ENCODE measurements at places on chromosomes 6 and 20.

DNA sequence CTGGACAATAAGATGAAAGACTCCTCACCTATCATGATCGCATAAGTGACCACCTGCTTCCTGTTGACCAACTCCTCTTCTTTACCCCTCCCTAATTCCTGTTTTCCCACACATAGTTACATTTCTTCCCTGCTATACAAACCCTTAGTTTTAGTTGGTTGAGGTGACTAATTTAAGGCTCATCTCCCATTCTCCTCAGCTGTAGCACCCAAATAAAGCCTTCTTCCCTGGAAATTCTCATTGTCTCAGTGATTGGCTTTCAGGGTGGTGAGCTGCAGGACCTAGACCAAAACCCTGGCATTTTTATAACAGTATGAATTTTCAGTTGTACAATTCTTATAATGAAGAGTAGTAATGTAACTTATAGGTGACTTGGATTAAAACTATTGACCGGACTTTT is 2.1 kb downstream of the FKBP1C start:
- DNase-seq = no peak

DNA sequence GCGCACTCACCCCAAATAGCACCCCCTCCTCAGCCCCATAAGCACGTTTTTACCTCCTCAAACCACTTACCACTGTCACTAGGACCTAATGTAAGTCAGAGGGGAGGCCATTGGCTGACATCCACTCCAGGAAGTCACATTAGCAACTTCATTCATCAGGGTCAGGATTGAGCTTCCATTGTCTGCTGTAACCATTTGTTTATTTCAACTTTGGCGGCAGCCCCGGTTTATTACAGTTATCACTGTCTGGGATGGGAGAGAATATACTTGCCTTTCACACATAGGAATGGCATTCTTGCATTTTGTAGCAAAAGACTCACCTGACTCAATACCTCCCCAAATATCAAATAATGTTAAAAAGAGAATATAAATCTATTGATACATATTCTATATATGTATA is 38.3 kb downstream of the MAFB start:
- DNase-seq = no peak

DNA sequence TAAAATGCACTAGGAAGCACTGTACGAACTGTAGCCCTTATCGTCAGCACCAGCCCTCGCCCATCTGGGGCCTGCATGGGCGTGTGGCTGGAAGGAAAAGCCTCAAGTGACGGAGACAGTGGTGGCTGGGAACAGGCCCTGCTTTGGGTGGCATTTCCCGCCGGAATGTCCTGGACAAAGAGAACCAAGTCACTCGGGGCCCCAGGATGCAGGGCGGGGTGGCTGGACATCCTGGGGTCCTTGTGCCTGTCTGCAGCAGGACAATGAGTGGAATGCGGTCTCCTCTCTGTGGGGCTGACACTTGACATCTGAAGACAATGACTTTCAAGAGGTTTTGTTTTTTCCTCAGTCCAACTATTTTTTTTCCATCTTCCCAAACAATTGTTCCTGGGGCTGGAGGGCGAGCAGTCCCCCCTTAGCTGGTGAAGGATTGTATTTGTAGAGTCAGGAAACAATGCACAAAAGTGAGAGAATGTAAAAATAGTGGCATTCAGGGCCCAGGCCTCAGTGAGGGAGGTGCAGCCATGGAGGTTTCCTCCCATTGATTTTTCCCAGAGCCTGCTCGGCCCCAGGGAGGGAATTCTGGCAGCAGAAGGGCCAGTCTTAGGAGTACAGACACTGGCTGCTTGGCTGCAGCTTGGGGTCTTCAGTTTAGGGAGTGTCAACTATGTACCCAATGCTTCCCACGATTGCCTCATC is 64.4 kb downstream of the PREX1 start:
- no peak for DNase-seq

- no peak for DNase-seq
These were observed 133.7 kb downstream of the LCA5 start for GRCh38 chr6:79403563-79403962.

DNA sequence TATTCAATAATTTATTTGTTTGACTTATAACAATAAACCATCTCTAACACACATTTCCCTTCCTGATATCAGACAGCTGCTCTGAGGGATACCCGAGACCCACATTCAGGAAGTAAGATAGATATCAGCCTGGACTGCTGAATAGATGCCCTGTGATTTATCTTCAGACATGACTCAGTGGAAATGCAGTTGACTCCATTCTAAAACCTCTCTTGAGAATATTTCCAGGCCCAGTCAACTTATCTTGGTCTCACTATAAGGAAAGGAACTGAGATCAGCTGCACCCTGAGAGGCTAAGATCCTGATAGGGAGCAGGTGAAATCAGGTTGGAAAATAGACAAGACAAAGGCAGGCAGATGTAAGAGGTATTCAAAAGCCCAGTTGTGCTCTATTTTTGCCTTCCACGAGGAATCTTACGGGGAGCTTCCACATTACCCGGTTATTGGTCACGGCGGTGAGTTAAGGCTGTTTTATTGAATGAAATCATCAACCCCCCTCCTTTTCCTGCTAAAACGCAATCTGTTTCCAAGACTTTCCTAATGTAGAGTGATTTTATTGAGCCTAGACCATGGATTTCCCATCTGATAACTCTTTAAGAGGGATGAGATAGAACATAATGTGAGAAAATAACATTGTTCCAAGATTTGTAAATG is 25.5 kb downstream of the C6orf15 start:
- DNase-seq = no peak

DNA sequence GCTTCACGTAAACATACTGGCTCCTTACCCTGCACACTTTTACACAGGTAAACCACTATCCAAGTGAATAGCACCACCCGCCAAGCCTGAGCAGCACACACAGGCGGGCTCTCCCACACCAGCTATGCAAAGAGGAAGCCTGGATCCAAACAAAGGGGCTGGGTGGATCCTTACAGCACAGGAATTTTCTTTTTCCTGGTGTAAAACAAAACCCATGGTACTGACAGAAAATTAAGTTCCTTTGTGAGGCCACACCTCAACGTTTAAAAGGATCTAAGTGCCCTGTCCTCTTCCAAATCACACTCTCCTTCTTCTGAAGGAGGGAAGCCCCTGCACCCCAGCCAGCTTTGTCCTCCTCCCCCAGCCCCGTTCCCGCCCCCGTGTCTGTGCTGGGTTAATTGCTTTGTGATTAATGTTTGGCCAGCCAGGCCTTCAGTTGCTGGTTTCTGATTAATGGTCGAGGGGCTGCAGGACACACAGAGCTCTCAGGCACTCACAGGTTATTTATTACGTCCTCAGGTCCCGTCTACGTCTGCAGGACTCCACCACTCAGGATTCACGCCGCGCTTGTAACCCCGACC is 6.1 kb downstream of the DACT2 start:
- no peak for DNase-seq

GRCh38 chr20:23343590-23343989 is 7.0 kb upstream of the NXT1 start:
- DNase-seq = no peak

GRCh38 chr20:31593221-31594001 is 11.7 kb upstream of the ID1 start:
- DNase-seq = no peak

GRCh38 chr20:36311854-36312723 is 6.0 kb downstream of the DLGAP4 start:
- no peak for DNase-seq

DNA sequence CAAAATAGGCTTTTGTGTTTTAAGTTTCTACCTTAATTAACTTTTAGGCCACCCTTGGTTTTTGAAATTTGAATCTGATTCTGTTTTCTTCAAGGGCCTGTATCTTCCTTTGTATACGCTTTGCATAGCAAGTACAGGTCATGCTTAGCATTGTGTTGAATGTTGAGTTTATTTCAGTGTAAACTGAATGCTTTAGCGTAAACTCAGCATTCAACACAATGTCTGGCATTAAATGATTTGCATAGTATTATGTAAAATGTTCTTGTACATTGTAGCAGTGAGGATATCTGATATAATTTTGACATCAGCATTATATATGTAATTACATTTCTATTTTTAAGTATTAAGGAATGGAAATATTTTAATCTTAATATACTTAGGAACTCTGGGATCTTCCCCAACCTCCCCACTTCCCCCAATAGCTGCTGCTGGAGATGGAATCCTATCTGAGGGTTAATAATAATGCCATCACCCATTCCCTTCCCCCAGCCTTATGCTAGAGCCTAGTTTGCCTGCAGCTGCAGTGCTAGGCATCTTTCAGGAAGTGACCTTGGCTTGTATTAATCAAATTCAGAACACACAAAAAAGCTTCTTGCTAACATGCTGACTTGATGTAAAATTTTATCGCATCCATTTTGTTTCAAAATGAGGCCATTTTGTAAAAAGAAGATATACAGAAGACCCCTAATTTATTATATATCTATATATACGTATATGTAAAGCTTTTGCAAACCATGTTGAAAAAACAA is 73.1 kb downstream of the NCOA3 start:
- DNase-seq = no peak

- DNase-seq = no peak
These were observed 10.5 kb upstream of the TAB2 start for GRCh38 chr6:149306967-149307366.

DNA sequence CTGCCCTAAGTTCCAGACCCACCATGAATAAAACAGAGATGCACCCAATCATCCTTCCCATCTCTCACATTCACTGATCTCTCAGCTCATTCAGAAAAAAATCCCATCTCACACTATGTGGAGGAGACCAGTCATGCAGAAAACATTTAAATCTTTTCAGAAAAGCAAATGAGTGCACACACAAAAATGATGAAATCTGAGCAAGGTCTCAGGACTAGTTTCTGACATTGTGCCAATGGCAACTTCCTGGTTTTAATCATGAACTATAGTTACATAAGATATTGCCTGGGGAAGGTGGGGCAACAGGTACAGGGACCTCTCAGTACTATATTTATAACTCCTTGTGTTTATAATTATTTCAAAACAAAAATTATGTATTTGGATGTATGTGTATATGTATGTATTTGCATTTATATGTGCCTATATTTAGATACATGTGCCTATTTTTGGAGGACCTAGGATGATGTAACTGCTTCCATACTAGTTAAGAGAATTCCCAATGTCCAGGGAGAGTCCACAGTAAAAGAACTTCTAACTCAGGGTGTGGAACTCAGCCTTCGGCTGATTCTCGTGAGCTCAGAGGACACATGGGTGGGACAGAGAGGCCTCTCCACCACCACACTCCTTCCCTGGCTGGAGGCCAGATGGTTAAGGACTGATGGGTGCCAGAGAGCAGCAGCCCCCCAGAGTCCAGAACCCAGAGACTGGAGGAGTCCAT is 71.7 kb upstream of the MAP3K4 start:
- no peak for DNase-seq

GRCh38 chr6:68635706-68636513 is 828 bp downstream of the ADGRB3 start:
- no peak for DNase-seq

DNA sequence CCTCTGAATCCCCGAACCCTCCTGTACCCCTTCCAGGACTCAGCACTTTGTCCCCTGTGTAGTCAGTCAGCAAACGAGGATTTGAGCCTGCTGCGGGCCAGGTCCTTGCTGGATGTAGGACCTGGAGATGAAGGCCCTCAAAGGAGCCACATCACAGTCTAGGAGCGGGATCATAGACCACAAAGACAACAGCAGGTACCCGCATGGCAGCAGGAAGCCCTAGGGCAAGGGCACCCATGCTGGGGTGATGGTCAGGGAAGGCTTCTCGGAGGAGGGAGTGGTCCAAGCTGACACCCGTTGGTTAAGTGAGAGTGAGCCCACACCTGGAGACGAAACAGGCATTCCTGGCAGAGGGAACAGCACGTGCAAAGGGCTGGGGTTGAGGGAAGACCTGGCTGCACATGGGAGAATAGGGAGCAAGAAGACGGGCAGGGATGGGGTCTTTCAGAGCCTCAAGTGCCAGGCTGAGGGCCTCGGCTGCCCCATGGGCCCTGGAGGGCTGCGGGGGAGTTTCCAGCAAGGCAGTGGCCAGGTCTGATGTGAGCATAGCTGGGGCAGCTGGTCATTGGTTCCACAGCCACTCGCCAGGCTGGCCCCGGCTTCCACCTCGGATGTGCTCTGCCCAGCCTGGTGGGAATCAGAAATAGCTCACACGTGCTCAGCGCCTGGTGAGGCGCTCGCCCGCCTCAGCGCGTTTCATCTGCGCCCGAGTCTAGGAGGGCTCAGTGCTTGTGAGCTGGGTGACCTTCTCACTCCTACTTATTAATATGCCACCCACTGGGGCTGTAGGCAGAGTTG is 15.0 kb downstream of the DLGAP4 start:
- no peak for DNase-seq

DNA sequence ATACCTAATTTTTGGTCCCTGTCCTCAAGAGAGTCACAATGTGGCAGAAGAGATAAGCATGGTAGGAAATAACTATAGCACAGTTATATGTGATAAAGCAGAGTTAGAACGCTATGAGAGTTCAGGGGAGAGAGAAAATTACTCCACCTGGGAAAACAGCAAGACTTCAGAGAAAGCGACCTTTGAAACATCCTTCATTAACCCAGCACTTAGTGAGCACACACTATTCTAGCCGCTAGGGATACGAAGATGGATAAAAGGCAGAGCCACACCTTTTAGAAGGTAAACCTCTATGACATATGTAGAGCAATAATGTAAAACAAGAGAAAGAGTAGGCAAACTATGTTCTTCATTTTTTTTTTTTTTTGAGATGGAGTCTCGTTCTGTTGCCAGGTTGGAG is 264.3 kb downstream of the PTPRK start:
- no peak for DNase-seq

GRCh38 chr20:42807876-42808275 is 381.8 kb downstream of the PTPRT start:
- DNase-seq = no peak

- no peak for DNase-seq
These were observed 853.8 kb upstream of the FLRT3 start for GRCh38 chr20:15191082-15191723.

GRCh38 chr20:54272901-54273488 is 65.1 kb downstream of the PFDN4 start:
- DNase-seq = no peak

- DNase-seq = no peak
These were observed 192.7 kb downstream of the KHDC1L start for GRCh38 chr6:73032586-73032985.

DNA sequence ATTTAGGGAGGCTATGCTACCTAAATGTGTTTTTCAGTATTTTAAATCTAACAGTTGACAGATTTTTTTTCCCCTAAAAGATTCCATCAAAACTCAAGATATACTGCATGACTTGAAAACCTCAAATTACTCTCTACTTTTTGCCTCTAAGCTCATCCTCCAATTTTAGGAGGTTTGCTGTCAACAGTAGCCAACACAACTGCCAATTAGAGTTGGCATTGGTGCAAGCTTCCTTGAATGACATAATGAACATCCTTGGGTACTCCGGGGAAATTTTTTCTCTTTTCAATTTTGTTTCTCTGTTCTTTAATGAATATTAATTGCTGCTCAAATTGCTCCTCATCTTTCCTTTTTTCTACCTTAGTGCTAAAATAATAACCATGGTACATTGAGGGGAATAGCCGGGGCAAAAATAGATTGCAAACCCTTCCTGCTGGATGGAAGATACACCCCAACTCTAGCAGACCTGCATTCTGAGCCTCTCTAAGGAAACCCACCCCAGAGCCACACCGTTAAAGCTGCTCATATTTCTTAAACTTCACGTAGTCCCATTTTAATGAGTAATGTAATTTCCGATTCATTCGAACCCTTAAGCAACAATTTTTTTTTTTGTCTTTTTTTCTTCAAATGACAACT is 34.3 kb downstream of the SLC22A23 start:
- DNase-seq = no peak

- no peak for DNase-seq
These were observed 18.4 kb downstream of the GNL1 start for GRCh38 chr6:30537931-30538330.
